Activated CD4-positive, alpha-beta memory T cell treated with anti-CD3 and anti-CD28 coated beads for 36 hours (primary cell): ENCODE measurements at places on chromosomes 16 and 17.

DNA sequence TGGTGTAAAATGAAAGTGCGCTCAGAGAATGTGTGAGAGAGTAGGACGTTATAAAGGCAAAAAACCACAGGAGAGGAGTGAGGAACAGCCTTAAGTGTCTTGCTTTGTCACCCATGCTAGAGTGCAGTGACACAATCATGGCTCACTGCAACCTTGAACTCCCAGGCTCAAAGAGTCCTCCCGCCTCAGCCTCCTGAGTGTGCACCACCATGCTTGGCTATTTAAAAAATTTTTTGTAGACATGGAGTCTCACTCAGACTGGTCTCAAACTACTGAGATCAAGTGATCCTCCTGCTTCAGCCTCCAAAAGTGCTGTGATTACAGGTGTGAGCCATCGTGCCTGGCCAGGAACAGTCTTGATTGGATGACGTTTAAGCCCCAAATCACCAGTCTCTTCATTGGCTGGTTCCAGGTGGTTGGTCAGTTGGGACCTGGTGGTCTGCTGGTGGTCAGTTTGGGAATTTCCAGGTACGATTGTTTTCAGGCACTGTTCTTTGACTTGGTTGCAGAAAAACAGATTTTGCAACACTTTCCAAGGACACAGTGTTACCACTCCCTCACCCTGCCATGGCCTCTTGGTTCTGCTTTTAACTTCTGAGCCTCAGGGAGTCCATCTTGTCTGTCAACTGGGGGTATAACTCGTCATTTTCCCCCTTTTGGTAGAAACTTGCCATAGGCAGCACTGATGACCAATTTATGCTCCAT lies 21.2 kb downstream of the DHODH start:
- DNase-seq: no peak

GRCh38 chr17:64572682-64573154 lies 65.9 kb downstream of the CEP95 start:
- no peak for DNase-seq

DNA sequence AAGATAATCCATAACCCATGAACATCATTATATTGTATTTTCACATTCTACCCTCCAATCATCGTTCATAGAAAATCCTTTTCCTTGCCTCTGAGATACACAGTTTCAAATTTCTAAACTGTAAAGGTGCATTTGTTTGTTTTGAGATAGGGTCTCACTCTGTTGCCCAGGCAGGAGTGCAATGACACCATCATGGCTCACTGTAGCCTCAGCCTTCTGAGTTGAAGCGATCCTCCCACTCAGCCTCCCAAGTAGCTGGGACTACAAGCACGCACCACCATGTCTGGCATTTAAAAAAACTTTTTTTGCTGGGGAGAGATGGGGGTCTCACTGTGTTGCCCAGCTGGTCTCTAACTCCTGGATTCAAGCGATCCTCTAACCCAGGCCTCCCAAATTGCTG lies 58.1 kb upstream of the TOB1 start:
- DNase-seq: no peak

GRCh38 chr16:11187522-11188023 lies 68.4 kb downstream of the SOCS1 start:
- no peak for DNase-seq

DNA sequence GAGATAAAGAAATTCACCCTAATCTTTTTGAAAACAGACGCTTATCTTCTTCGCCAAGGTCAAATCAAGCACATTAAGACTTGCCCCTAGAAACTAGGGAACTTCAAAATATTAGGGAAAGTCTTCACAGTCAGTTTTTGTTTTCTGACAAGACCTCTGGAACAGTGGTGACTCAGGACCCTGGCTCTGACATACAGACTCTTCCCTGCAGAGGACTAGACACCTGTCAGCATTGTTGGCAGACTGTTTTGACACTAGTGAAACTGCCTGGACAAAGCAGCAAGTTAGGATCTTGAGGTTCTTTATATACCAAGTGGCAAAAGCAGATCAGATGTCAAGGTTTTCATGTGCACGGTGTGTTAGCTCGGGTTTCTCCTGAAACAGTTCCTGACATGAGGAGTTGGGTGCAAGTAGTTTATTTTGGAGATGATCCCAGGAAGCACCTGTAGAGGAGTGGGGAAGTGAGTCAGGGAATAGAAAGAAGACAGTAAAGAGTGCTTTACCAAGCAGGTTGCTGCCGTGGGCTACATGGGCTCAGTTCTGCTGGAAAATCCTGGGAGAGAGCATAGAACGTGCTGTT lies 182.0 kb upstream of the IRX5 start:
- DNase-seq: no peak

- DNase-seq: no peak
Measured at GRCh38 chr17:82787081-82787848, 35.4 kb downstream of the TBCD start.

DNA sequence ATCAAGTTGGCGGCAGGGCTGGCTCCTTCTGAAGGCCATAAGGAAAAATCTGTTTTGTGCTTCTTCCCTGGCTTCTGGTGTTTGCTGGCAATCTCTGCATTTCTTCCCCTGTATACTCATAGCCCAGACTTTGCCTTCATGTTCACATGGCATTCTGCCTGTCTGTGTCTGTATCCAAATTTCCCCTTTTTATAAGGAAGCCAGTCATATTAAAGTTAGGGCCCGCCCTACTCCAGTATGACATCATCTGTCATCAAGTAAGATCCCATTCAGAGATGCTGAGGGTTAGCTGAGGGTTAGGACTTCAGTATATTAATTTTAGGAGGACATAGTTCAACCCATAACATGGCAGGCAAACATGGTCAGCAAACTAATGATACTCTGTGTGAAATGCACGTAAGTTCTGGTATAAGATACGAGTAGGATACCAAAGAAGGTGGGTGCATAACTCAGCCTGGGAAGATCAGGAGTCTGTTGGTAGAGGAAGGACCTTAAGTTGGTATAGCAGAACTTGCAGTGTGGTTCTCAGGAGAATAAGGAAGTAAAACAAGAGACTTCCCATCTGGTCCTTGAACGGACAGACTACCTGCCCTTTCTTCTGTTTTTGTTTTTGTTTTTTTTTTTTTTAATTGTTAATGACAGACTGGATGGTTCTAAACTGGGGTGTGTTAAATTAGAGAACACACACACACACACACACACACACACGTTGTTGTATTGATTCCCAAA lies 13.9 kb downstream of the MAP2K6 start:
- DNase-seq: no peak

DNA sequence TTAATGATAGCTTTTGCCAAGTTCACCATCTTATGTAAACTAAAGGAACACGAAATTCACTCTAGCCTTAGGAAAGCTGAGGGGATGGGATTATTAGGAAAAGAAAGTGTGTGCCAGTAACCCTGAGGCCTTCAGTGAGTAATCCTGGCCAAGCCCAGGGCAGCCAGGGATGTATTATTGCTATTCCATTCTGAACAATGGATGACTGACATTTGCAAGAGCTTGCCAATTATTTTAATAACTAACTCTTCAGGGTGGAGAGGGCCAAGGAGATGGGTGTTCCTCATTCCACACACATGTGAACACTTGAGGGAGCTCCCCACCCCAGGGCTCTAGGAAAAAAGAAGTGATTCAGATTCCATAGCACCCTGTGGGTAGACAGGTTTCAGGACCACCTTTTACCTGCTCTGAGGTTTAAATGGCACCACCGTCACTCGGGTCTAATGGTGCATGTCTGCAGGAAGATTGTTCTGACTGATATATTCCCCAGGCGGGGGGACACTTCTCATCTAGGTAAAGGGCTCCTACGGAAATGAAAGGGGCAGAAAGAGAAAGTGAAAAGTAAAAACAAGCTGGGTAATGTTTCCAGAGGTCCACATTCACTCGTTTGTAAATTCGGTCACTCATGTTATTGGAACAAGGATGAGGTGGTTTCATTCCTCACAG lies 41.5 kb downstream of the TK2 start:
- DNase-seq: no peak
